ENCODE measurements at places on chromosomes 3 and 15.
A peak's percentile ranks its signal among the peaks of the same experiment; 100 is the strongest.

DNA sequence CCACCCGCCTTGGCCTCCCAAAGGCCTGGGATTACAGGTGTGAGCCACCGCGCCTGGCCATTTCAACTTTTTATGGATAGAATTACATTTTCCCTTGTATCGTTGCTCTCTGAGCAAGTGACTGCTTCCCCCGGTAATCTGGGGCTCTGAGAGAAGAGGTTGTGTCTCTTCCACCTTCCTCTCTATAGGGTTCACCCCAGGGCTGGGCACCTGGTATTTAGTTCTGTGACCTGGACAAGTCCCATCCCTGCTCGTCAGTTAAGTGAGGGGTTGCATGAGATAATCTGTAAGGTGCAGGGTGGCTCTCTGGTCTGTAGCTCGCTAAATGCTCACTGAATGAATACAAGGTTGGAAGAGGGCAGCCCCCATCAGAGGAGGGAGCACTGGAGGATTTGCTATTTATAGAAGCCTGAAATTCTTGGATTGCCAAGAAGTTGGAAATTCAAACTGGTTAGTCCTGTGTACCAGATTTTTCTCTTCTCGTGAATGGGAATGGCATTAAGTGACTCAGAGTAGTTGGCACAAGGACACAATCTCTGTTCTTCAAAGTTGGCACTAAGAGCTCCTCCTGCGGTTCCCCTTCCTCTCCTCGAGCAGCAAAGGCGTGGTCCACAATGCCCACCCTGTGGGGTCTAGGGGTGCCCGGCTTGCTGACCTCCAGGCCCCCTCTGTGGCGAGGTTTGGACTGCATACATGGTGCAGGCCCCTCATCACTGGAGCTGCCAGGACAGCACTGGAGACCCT lies 68.1 kb upstream of the DLG1 start:
- no peak for DNase-seq

DNA sequence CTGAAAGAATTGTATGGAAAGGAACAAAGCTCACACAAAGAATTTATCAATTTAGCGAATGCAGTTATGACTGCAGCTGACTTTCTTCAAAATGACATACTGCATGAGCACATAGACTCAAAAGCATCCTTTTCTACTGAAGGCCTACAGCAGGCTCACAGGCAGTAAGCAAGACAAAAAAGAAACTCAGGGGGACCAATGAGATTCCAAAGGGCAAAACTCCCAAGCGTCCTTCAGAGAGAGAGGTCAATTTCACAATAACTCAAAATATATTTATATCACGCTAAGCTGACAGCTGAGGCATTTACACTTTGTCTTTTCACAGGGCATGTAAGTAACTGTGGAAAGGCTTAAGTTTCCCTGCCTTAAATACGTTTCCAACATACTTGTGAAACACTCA lies 427.9 kb upstream of the RASGRP1 start:
- DNase-seq = no peak

GRCh38 chr3:30162579-30162978 lies 443.8 kb upstream of the TGFBR2 start:
- no peak for DNase-seq

DNA sequence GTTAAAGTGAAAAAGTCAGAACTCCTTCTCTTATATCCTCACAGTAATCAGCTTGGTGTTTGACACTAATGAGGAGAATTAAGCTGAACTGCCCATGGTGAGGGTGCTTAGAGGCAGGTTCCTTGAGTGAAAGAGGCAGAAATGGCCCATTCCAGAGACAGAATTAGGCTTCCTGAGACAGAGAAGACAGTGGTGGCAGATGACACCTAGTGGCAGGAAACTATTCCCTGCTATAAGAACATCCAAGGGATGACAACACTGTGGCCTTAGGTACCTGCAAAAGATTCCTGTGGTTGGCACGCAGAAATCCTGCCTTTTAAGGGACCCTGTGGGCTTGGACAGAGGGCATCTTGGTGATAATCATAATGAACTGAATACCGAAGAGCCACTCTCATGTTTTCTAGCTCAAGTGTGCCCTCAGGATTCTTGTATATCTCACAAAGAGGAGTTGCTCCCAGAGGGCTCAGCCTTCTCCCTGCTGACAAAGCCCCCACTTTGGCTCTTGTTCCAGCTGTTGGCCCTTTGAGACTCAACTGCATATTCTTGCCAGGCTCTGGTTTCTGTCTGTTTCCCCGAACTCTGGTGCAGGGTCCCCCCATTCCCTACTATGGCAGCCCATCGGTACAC lies 56.0 kb downstream of the KBTBD12 start:
- DNase-seq = peak; percentile 47

GRCh38 chr15:92970656-92971055 lies 70.5 kb downstream of the CHD2 start:
- no peak for DNase-seq

- DNase-seq = no peak
These were observed 504.7 kb downstream of the SOX2 start for GRCh38 chr3:182216311-182216970.

GRCh38 chr3:34938784-34939183 lies 700.5 kb upstream of the ARPP21 start:
- DNase-seq = no peak

GRCh38 chr3:62936626-62937254 lies 61.5 kb upstream of the CADPS start:
- DNase-seq = no peak

- DNase-seq = no peak
These were observed 229.2 kb upstream of the LRTM1 start for GRCh38 chr3:55156851-55157650.

DNA sequence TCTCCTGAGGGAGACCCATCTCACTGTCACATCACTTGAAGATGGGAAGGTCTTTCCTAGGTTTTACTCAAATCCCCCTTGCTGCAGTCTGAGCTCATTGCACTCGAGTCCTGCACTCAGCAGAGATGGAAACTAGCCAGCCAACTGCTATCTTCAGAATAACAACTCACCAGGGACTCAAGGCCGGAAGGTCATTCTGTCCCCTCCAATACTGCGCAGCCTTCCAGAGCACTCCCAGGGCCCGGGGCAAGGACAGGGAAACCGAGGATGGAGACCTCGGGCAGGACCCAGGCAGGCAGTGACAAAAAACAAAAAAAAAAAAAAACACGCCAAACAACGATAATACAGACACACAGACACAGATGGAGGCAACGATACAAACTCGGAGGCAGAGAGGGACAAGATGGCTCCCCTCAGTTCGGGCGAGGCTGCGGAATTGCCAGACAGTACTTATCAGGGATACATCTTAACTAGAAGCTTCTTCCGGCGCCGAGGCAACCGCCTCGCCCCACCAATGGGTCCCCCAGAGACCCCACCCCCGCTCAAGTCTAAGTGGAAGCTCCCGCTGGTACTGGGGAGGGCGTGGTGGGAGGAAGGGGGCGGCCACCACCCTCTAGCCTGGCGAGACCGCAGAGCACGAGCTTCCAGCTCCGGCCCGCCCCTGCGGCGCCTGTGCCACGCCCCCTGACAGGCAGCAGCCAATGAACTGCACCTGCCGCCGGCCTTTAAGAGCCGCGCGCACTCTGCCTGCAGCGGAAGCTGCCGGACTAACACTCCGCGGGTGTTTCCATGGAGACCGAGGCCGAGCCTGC lies 7.0 kb upstream of the MAP1A start:
- DNase-seq = peak; percentile 95

GRCh38 chr3:151816091-151816604 lies 2.2 kb downstream of the AADAC start:
- DNase-seq = no peak

DNA sequence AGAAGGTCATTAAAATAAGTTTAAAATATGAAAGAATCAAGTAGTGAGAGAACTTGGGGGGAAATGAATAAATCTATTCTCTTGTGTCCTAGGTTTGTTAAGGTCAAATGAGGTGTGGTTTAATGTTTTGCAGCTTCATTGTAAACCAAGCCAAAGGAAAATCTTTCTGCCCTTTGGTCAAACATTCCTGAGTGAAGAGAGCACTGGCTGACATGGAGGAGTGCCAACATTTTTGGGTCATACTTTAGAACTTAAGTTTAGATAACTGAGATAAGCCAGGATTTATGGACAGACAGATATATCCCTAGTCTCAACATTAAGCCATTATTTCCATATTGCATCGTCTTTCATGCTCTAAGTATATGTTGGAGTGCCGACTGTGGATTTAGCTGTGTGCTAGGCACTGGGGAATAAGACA lies 66.4 kb downstream of the PTPRG start:
- DNase-seq = no peak

DNA sequence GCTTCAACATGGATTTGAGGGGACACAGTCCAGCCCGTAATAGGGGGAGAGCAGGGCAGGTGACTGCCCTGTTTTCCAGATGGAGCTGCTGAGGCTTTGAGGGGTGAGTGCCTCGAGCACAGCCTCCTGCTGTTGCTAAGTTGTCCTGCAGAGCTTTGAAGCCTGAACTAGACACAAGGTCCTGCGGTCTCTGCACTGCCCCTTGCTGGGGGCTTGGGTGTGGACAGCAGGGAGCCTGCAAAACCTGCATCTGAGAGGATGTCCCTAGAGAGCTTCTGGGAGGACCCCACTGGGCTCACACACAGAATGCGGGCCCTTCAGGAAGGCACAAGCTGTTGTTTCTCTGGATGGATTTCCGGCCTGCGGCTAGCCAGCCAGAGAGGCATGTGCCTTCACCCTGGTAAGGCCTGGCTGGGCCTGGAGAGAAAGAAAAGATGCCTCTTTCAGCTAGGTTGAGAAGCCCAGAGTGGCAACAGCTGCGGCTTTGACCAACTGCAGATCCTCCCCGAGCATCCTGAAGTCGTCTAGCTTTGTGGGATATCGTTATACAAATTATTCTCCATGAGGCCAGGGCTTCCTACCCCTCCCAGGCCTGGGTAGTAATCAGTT lies 226.2 kb downstream of the SLCO3A1 start:
- no peak for DNase-seq

- DNase-seq = no peak
These were observed 28.3 kb downstream of the TSEN2 start for GRCh38 chr3:12512534-12513118.

GRCh38 chr3:23612296-23612891 lies 193.4 kb upstream of the UBE2E1 start:
- no peak for DNase-seq

GRCh38 chr3:53938645-53939044 lies 47.0 kb upstream of the SELENOK start:
- DNase-seq = peak; percentile 16

DNA sequence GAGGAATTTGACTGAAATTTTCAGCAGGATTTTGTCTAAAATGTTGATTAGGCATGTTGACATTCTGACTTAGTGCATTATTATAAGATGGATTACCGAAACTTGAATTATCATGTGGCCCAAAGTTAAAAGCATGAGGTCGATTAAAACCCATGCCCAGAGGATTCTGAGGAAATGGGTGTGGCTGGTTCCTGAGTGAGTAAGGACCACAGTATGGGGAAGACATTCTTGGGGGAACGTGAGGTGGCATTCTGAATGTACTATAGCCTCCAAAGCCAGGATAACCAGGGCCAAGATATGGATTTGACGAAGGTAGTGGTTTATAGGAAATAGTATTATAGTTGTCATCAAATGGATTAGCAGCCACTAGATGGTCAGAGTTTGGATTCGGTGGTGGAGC lies 38.7 kb upstream of the DNAAF4 start:
- DNase-seq = no peak

DNA sequence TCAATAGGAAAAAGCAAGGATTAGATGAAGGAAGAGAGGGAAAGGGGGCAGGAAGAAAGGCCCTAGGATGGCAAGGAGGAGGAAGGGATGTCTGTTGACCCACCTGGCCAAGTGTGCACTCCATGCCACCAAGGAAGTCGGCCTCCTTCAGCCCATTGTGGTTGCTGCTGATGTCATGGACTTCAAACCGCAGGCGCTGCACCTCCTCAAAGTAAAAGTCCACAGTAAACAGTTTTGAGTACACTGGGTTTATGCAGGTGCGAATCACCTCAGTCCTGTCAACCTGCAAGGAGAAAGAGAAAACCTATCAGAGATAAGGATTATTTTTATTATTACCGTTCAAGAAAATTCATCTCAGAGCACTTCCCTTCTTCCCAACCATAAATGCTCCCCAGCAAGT lies 220.6 kb upstream of the MRPL3 start:
- DNase-seq = no peak

DNA sequence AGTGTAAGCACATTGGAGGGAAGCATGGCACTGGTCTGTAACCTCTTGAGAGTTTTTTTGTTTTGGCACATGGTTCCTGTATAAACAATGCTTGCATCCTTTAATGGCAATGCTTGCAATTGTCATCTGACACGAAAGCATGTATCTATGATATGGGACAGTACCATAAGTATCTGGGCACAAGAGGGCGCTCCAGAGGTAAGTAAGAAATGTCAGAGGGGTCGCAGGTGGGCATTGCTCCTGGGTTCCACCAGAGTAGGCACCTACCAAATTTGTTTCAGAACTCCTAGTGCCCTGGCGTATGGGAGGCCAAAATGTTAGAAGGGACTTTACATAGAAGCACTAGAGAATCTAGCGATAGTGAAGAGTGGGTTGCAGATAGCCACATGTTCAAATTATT lies 58.7 kb upstream of the BCHE start:
- no peak for DNase-seq

DNA sequence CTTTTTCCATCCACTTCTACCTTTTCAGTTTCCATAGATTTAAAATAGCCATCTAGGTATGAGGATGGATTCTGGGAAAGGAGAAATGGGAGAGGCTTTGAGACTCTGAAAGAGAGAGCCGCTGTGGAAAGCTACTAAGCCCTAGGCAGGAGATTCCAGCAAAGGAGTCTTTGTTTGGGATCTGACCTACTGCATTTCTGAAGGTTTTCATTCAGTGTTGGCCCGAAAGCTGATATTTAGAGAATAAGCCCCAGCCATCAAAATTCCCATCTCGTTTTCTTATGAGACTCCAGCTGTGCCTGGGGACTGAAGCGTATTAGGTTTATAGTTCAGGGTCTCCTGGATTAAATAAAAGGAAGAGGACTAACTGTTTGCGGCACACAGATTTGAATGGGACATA lies 19.5 kb downstream of the LIPH start:
- no peak for DNase-seq

DNA sequence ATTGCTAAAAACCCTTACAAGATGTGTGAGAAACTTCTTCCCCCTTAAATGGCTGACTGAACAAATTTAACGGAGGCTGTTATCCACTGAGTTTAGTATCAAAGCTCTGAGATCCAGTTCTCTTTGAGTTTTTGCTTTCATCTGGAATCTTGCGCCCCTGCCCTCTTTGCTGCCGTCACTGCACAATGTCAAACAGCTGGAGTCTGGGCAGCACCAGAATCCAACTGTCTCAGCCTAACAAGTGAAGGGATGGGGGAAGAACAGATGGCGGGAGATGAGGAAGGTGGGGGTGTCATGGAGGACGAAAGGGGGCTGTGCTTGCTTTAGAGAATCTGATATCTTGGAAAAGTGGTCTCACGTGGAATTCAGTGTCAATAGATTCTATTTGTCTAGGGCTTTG lies 7.0 kb upstream of the BOC start:
- DNase-seq = no peak

- no peak for DNase-seq
These were observed 3.9 kb upstream of the DPP8 start for GRCh38 chr15:65521350-65521749.

All from GM12864 (cell line).